ENCODE measurements at places on chromosomes 7 and 10.

- DNase-seq, result no peak
Observed at GRCh38 chr10:128345353-128345752, 219.1 kb upstream of the MKI67 start.

DNA sequence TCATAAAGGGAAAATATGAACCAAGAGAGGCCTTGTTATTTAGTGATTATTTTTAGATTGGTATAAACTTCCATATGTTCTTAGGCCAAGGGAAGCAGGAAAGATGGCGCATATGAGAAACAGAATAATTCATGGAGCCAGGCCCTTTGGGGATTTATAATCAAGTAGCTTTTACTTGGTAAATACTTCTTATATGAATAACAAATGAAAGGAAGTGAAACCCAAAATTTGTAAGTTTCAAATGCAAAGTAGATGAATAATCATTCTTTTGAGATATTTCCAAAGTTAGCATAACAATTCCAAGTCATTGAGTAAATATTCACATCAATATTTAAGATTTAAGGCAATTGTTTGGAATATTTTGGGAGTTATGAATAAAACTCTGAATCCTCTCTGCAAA, 13.9 kb upstream of the OPTN start:
- DNase-seq, result no peak

DNA sequence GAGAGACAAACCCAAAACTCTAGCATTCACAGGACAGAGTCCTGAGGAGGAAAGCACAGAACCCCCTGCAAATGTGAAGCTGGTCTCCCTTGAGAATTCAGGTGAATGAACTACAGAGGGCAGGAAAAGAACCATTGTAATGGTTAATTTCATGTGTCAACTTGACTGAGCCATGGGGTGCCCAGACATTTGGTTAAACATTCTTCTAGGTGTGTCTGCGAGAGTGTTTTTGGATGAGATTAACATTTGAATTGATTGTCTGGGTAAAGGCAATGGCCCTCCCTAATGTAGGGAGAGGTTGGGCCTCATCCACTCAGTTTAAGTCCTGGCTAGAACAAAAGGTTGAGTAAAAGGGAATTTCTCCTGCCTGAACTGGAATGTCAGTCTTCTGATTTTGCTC, 15.7 kb upstream of the CDK1 start:
- DNase-seq, result no peak

GRCh38 chr10:99610221-99610620, 10.0 kb downstream of the SLC25A28 start:
- DNase-seq, result no peak

- peak; percentile 100 for DNase-seq
Observed at GRCh38 chr7:77798394-77799077, at the start of the genes PHTF2 and TMEM60. TSS of gene PHTF2 (plus strand) at chr7:77798773. TSS of gene TMEM60 (minus strand) at chr7:77798434. CDS start at chr7:77794373, 4,061 bp downstream.

- DNase-seq, result no peak
Observed at GRCh38 chr10:131221632-131222277, 89.8 kb downstream of the TCERG1L start.

GRCh38 chr10:119517235-119518141, 25.0 kb downstream of the RGS10 start:
- peak; percentile 78 for DNase-seq

DNA sequence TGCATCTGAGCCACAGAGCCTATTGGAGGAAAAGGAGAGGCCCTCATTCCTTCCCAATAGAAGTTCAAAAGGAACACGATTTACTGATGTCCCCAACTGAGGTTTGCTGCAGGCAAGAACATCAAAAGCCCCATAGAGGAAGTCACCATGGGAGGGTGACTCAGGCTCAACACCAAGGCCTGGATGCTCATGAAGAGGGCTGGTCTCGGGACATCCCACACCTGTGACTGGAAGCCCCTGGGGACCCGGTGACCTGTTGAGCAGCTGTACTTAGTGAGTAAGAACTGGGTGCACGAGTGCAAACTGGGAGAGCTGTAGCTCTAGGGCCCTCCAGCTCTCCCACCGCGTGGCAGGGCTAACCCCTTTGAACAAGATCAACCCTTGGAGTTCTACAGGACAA, 38.0 kb downstream of the CYTH3 start:
- no peak for DNase-seq

GRCh38 chr7:129144834-129145668, 544 bp downstream of the TSPAN33 start:
- no peak for DNase-seq

- DNase-seq, result peak; percentile 57
Observed at GRCh38 chr10:33897291-33897752, 562.9 kb upstream of the NRP1 start.

GRCh38 chr7:105643384-105643783, 62.1 kb upstream of the EFCAB10 start:
- DNase-seq, result no peak

DNA sequence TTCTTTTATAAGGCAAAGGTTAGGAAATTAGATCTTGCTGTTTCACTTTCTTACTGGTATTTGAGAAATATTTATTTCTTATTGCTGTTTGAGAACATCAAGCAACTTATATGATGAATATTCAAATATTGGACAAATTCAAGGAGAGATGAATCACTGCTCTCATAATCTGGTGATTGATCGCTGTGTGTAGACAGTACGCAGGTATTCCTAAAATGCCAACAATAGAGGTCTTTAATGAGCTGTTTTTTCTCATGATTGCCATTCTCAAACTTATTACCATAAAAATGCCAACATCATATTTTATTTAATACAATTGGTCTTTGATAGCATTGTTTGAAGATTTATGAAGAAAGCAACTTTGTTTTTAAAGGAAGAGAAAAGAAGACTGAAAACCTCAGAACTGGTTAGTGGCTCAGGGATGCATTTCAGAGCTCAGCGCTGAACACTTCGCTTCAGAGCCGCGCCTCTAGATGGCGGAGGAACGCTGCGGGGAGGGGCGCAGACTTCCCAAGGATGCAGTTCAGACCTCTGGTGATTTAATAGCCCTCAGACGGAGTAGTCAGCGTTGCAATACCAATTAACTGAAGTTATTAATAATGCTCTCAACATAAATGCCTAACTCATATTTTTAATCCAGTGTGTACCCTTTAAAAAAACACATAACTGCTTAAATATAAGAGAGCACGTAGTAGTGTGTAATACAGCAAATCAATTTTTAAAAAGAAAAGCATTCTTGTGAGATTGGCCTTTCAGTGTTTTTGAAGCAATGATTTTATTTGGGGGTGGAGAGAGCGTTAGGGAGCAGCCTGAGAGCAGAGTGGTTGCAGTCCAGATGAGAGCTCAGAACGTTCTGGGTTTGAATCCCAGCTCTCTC, 38.5 kb upstream of the STEAP4 start:
- no peak for DNase-seq

GRCh38 chr7:92963566-92963965, 127.2 kb upstream of the CDK6 start:
- no peak for DNase-seq

DNA sequence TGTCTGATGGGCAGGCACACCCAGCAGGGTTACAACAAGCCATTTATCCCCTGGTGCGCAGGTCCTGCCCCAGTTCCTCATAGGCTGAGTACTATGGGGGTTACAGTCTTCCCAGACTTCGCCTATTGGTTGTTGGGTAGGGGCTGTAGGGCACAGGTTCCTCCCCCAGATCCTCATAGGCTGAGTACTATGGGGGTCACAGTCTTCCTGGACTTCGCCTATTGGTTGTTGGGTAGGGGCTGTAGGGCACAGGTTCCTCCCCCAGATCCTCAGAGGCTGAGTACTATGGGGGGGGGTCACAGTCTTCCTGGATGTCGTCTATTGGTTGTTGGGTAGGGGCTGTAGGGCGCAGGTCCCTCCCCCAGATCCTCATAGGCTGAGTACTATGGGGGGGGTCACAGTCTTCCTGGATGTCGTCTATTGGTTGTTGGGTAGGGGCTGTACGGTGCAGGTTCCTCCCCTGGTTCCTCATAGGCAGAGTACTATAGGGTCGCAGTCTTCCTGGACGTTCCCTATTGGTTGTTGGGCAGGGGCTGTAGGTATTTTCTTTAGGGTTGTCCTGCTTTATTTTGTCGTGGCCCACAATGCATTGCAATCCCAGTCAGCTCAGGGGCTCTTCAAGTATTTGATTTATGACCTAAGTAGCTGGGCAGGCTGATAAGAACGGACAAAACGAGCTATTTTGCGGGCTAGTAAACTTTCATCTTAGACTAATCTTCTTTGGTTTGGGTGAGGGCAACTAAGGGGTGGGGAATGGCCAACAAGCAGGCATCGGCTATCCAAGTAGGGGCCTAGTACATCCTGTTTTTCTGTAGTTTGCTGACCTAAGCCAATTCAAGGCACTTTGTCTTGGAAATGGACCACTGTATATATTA, 3.4 kb downstream of the LRRC27 start:
- DNase-seq, result peak; percentile 41

DNA sequence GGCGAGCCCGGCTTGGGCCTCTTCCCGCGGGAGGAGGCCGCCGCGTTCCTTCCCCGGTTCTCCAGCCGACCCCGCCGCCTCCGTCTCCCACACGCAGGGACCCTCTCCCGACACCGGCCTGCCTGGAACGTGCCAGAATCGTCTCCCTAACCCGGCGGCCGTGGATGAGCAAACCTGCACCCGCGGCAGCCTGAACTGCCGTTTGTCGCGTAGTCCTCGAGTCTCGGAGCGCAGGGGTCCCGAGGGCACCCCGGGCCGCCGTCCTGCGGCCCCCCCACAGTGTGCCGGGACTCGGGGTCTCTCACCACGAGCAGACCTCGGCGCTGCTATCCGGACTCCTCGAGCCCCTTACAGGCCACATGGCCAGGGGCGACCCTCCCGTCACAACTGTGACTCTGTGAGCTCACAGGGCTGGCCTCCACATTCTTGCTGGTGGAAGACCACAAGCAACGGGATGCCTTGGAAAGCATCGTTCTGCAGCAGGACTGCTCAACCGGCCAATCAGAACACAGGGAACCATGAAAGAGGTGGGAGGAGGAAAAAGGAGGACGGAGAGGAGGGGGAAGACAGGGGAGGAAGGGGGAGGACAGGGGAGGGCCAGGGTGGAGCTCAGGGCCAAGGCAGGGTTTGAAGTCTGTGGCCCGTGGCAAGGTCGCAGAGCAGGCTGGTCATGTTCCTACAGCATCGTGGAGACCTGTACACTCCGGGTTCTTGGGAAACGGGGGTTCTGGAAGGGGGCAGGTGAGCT, 276.9 kb downstream of the DNAJB6 start:
- no peak for DNase-seq

GRCh38 chr7:93359520-93360198, 127.5 kb downstream of the VPS50 start:
- DNase-seq, result no peak

DNA sequence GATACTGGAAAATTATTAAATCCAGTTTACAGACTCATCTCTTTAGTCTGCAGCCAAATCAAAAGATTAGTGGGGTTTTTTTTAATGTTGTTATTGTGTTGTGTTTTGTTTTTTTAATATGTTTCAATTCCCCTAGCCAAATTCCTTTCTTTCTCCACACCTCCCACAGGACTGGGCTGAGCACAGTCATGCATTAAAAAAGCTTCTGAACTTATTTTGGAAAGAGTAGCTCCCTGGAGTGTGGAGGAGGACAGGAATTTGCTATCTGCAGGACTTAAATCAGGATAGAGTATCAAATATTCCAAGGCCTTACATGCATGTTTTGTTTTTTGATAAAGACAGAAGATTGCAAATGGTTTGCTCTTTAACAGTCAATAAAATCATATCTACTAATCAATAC, 90.7 kb downstream of the GNAI1 start:
- DNase-seq, result no peak

GRCh38 chr10:80684259-80684658, 146.6 kb downstream of the SH2D4B start:
- DNase-seq, result peak; percentile 49

DNA sequence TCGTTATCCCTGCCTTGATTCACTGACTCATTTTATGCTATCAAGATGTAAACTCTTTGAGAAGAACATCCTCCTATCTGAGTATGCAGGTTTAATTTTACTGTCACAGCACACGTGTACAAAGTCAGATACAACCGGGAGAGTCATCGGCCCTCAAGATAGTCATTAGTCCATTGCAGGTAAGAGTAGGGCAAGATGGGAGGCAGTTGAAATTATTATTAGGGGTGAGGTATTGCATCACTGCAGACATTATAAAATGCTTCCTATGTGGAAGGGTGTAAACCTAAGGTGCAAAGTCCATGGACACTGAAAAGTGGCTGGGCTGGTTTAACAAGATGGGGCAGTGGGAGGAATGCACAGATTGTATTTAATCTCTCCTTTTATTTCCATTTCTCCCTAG, 113.7 kb downstream of the ARL4A start:
- DNase-seq, result no peak

DNA sequence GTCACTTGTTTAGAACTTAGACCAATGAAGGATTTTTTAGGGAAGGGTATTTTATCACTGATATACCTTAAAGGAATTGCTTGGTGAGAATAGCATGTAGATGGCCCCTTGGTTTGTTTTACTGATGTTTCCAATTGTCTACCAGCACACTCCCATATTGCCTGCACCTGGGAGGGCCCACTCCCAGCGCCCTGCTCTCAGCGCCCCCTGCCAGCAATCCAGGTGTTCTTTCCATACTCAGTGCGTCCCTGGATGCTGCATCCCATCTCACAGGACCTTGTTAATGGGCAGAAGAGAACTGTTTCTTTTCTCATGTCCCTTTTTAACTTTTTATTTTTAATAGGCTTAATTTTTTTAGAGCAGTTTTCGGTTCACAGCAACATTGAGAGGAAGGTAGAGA, 24.1 kb upstream of the SFRP5 start:
- DNase-seq, result no peak

DNA sequence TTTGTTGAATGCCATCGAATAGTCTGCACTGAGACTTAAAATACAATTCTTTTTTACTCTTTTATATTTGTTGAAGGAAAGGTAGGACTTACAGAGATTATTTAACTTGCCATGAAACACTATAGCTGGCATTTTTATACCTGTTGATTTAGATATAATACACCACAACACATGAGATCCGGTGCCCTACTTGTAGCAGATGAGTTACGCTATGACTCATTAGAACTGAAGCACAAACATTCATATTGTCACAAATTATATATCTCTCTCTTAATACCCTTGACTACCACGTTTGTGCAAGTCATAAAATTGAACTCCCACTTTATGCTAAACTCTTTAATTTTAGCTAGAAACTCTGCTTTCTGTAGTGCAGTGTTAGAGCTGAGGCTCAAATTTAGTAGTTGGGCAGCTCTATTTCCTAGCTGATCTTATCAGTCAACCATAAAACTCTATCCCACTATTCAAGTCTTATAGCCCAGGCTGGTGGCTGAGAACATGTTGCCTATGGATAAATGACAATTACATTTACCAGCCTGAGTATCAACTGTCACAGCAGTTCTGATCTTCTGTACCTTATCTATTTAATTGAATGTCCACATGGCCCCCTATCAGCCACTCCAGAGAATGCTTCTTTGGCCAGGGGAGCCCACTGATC, 137.4 kb upstream of the SEMA3D start:
- peak; percentile 15 for DNase-seq

DNA sequence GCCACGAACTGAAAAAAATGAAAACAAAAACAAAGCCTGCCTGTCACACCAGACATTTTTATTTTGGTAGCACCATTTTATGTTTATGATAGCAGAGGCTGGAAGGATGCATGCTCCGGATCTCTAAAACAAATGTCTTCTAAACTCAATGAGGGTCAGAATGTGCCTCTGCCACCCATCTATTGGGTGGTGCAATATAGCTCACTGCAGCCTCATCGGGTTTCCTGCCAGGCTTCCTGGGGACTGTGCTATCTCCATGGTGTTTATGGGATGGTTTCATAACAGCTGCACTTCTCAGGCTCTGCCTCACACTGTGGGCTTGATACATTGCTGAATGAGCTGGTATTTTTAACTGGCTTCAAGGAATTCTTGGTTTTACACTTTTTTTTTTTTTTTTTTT, 94.4 kb downstream of the ITIH5 start:
- peak; percentile 6 for DNase-seq

Data from HT1080 (cell line).